Kidney glomerular epithelial cell (primary cell): ENCODE measurements at places on chromosomes 5 and 9.

GRCh38 chr9:76369583-76369982, 24.6 kb downstream of the RFK start:
- DNase-seq: peak; percentile 90

DNA sequence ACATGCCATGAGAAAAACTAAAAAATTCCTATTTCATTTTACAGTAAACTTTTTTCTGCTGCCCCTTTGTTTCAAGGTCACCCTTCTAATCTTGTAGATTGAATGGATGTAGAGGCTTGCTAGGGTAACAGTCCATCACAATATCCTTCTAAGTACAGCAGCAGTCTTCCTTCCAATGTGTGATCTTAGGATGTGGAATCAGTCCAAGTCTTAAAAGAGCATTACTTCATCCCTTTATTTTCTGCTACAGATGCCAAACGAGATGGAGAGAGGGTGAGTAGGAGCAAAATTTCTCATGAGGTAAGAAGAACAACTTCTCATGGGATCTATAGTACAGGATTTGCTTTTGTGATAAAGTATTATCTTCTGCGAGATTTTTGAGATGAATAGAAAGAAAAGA, 704 bp upstream of the IL33 start:
- DNase-seq: no peak

DNA sequence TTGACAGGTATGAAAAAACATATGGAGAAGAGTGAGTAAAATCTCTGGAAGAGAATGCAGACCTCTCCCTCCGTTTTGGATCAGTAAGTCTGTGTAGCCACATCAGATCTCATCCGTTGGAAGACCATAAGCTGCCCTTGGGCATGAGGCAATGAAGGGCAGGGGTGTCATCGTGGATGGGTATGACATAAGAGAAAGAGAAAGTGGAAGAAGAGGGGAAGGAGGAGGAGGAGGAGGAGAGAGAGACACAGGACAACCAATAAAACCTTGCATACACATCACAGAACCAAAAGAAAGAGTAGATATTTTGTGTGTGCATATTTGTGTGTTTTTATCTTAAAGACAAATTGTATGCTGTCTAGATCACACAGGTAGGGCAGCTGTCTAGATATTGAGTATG, 50.7 kb downstream of the PRRC1 start:
- no peak for DNase-seq

DNA sequence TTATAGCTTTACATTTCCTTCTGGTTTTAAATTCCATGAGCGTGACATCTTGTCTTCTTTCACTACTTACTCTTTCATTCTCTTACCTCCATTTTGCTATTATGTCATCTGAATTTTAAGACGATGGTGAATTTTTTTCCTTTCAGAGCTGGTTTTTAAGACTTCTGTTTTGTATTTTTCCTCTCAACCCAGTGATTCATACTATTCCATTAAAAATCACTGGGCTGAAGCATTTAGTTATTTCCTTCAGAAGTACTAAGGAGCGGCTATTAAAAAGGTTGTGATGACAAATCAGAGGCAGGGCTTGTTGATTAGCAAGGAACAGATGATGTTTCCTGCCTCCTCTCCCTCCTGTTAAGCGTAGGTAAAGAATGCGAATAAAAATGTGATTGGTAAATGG, 16.5 kb downstream of the AGXT2 start:
- DNase-seq: peak; percentile 86

GRCh38 chr9:124709292-124709690, 61.8 kb downstream of the NR6A1 start:
- DNase-seq: no peak
